Hematopoietic multipotent progenitor cell treated with erythropoietin and hydrocortisone succinate and interleukin-3 and kit ligand, for 17 days (in vitro differentiated cells): ENCODE measurements at places on chromosomes 5 and 9.

GRCh38 chr5:10987925-10988504 lies 227.0 kb upstream of the DAP start:
- peak; percentile 20 for DNase-seq

GRCh38 chr9:115194216-115194615 lies 76.3 kb upstream of the TNC start:
- no peak for DNase-seq

DNA sequence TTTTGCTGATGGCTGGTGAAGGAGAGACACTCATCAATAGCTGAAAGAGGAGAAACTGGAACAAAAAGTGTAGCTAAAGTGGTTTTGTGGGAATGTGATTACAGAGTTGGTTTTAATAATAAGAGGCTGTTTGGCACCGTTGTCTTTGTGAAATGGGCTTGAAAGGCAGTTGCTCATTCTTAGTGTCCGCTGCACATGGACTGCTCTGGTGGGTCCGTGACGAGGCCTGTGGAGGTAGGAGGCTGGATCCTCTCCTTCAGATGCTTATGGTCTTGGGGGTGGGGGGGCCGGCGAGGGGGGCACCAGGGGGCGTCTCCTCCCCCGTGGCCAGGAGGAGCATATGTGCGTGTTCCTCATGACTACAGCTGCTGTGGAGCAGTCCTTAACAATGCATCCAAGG lies 29.8 kb downstream of the FUBP3 start:
- DNase-seq: no peak

DNA sequence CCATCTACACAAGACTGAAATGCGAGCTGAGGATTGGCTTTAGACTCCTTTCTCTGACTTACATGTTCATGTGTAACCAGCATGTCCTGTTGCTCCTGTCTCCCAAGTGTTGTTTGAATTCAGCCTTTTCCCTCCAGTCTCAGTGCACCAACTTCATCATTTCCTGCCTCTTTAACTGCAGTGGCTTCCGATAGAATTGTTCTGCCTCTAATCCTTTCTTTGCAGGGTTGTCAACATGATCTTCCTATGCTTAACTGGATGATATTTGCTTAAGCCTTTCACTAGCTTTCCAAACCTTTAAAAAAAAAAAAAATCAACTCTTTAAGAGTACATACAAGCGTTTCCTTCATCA lies 6.7 kb upstream of the FYB1 start:
- DNase-seq: no peak

DNA sequence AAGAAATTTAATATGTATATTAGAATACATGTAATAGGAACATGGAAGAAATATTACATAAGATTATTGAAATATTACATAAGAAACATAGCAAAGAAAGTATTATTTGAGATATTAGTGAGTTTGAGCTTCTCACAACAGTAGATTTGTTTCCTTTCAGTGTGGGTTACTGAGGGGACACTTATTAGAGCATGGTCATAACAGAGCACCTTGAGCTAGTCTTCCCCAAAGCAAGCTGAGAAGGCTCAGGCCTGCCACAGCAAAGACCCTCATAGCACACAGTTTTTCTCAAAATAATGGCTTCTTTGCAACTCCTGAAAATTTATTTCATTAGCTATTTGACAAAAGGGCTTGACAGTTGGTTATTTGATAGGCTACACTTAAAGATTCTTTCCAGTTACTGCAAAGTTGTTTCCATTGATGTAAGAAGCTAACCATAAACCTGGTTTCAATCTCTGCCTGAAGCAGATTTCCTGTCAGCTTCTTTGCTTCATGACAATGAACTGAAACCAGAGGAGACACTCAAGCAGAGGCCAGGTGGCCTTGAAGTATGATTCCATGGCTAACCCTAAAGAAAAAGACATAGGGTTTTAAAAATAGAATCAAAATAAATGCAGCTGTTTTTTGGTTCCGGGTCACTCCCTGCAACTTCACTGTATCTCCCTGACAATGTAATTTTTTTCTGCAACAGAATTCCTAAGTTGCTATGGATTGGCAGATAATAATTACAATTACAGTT lies 68.6 kb downstream of the ERMP1 start:
- DNase-seq: no peak

DNA sequence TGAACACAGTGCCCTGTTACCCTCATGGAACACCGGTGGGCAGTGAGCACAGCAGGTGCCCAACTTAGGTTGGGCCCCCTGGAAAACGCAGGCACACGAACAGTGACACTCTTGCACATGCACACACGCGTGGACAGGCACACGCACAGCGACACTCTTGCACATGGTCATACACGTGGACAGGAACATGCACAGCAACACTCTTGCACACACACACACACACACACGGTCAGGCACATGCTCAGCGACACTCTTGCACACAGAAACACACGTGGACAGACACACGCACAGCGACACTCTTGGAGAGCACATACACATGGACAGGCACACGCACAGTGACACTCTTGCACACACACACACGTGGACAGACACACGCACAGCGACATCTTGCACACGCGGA lies 559.4 kb upstream of the ADAMTS16 start:
- DNase-seq: no peak
